ENCODE measurements at places on chromosomes 13 and 19.

- DNase-seq: no peak
These were observed 835.9 kb downstream of the UQCRFS1 start for GRCh38 chr19:28377077-28377476.

- DNase-seq: peak; percentile 98
These were observed 48.0 kb downstream of the RFX2 start for GRCh38 chr19:6062274-6062673.

- no peak for DNase-seq
These were observed 18.3 kb downstream of the UBAC2 start for GRCh38 chr13:99218969-99219368.

GRCh38 chr13:97259410-97259797, 37.3 kb downstream of the MBNL2 start:
- DNase-seq: no peak

GRCh38 chr13:41019578-41020347, 647 bp upstream of the ELF1 start:
- DNase-seq: no peak

- DNase-seq: peak; percentile 48
These were observed 30.8 kb upstream of the USE1 start for GRCh38 chr19:17184371-17184841.

GRCh38 chr19:10936661-10937084, 8.1 kb downstream of the TIMM29 start:
- peak; percentile 82 for DNase-seq

GRCh38 chr13:76523740-76524340, 362.4 kb downstream of the KCTD12 start:
- no peak for DNase-seq

DNA sequence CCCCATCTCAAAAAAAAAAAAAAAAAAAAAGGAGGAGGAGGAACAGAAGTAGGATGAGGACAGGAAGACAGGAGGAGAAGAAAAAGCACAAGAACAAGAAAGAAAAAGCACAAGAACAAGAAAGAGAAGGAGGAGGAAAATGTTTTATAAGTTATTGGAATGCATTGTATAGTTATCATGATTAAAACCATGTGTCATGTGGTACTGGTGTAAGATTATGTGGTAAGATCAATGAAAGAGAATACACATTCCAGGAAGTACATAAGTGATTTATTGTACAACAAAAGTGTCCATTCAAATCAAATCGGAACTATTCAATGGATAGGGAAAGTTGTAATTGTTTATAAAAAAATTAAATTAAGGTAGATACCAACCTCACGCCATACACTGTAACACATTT, 167.7 kb downstream of the MZT1 start:
- no peak for DNase-seq

- DNase-seq: no peak
These were observed 452.4 kb downstream of the KLF12 start for GRCh38 chr13:73681779-73682178.

- DNase-seq: no peak
These were observed 150.0 kb downstream of the RAP2A start for GRCh38 chr13:97583907-97584497.

GRCh38 chr13:73225990-73226389, 167.2 kb downstream of the KLF5 start:
- DNase-seq: no peak

GRCh38 chr19:12840091-12841079, 2.1 kb downstream of the MAST1 start:
- DNase-seq: no peak

- DNase-seq: peak; percentile 50
These were observed 12.8 kb upstream of the CERS4 start for GRCh38 chr19:8196271-8196927.

GRCh38 chr19:35644987-35645679, 3.0 kb upstream of the COX6B1 start:
- peak; percentile 79 for DNase-seq

- no peak for DNase-seq
These were observed 36.7 kb downstream of the DOCK9 start for GRCh38 chr13:98941126-98941525.

- DNase-seq: no peak
These were observed 14.1 kb downstream of the CYTH2 start for GRCh38 chr19:48483301-48483700.

DNA sequence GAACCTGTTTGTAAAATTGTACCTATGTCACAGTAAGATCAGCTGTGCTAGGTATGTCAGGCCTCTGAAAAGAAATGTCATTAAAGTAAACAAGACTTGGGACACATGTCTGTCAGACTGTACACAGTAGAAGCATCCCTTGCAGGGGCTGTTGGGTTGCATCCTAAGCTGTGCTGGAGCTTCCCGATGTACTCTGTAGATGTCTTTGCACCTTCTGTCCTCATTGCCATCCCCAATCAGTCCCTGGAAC, 48.7 kb upstream of the GPR183 start:
- no peak for DNase-seq

GRCh38 chr13:114142640-114143490, 10.4 kb upstream of the RASA3 start:
- no peak for DNase-seq

DNA sequence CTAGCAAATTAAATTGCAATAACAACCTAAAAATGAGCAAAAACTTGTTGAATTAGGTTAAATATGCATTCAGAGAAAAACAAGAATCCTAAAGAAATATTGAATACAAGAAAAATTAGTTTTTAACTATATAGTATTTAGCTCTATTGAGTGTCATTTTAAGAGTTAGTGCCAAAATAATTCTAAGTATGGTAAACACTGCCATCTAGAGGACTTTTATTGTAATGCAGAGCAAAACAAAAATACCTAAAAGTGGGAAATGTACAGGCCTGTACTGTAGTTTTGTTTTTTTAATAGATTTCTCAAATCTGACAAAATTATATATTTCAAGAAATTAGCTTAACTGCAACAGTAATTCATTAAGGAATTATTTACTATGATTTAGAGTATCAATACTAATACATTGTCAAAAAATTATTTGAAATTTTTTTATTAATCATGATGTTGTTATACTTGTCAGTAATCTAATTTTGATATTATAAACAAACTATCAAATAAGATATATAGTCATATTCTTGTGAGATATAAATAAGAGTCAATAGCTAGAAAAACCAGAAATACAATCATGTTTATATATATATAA, 8.2 kb upstream of the PCDH9 start:
- DNase-seq: peak; percentile 58

DNA sequence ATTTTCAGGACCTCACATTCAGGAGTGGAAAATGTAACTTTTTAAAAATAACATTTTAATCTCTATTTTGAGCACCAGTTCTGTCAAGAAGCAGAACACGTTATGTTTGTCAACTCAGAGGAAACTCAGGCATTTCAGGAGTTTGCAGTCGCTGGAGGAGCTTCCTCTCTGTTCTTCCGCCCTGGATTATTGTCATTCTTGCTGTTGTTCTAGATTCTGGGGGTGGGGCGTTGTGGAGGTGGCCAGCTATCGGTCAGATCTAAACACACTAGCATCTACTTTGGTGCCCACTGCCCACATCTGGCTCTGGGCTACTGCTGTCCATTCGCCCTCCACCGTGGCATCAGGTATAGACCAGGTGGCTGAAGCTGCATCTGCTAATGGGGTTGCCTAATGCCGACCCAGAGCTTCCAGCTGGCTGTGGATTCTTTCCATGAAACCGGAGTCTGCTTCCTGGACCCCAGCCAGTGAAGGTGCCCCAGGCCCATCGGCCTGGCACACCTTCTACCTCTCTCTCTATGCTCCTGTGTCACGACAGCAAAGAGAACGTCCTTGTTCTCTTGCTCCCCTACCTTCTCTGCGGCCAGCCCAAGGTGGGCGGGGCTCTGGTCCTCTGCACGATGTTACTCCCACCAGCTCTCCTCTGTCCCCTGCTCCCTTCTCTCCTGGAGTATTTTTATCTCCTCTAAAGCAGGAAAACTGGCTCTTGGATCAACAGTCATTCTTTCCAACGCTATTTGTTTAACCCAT, 36.7 kb upstream of the DGKH start:
- no peak for DNase-seq

DNA sequence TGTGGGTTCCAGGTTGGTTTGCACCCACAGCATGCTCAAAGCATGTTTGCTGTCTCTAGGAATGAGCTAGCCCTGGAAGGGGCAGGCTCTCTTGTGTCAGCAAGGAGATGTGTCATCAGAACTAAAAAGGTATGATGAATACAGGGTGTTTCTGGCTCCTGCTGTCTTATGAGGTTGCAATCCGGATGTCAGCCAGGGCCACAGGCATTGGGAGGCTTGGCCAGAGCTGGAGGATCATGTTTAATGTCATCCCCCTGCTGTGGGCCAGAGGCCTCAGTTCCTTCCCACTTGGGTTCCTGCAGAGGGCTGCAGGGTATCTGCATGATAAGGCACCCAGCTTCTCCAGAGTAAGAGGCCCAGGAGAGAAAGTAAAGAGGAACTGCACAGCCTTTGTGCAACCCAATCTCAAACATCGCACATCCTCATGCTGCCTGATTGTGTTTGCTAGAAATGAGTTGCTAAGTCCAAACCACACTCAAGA, 193.6 kb downstream of the COL4A1 start:
- peak; percentile 79 for DNase-seq

- no peak for DNase-seq
These were observed 205.1 kb downstream of the DACH1 start for GRCh38 chr13:71661921-71662320.

DNA sequence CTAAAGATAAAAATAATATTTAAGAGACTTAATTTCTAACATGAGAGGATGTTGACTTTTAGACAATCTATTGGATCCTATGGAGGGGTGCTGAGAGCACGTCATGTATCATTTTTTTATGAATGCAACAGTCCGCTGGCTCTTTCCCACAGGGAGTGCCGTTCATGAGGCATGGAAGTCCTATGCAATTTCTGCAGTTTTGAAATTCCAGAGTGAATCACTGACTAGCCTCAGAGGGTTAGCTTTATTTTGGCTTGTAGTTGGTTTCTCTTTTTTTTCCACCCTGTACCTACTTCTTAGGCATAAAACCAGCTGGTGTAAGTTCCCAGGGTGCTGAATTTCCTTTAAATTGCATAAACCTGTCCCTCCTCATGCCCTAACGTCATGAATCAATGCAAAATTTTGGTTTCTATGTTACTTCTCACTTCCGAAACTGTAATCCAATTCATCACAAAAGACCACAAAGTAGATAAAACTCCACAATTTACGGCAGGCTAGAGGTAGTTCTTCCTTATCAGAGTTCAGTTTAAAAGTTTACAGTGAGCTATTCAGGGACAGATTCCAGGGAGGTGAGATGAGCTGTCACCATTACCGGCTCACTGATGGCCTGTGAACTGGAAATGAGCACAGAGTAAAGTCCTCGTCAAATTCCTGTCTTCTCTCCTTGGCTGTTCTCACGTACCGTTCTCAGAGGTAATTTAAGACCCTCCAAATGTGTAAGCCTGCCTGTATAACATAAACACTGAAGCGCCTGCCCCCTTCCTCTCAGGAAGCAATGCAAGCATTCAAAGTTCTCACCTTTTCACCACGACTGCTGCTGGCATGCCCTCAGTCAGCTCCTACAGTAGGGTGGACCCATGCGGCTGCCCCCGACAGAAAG, 216.6 kb upstream of the SLC10A2 start:
- no peak for DNase-seq

- no peak for DNase-seq
These were observed 758 bp upstream of the ZNF888 start for GRCh38 chr19:52923778-52924593.

GRCh38 chr13:20165417-20166257, 4.8 kb upstream of the GJA3 start:
- DNase-seq: no peak

GRCh38 chr19:16470911-16471811, 609 bp downstream of the EPS15L1 start:
- DNase-seq: no peak

DNA sequence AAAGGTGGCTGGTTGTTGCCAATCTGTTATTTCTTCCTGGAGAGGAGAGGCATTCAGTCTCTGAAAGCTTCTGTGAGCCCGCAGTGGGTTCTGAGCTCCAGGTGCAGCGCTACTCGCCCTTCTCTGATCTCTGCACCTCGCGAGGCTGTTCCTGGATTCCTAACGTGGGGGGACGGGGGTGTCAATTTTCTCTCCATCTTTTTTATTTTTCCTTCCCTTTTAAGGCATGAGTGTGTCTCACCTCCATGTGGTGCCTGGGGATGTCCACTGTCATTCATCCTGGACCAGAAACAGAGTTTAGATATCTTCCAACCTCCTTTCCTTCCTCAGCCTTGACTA, 626 bp downstream of the ZNF233 start:
- no peak for DNase-seq

Data from Kasumi-1 (cell line).